NCI-H1694 treated with DMSO at 0.1 percent for 48 hours (cell line): ENCODE measurements at places on chromosomes 2 and 18.
A peak's percentile ranks its signal among the peaks of the same experiment; 100 is the strongest.

DNA sequence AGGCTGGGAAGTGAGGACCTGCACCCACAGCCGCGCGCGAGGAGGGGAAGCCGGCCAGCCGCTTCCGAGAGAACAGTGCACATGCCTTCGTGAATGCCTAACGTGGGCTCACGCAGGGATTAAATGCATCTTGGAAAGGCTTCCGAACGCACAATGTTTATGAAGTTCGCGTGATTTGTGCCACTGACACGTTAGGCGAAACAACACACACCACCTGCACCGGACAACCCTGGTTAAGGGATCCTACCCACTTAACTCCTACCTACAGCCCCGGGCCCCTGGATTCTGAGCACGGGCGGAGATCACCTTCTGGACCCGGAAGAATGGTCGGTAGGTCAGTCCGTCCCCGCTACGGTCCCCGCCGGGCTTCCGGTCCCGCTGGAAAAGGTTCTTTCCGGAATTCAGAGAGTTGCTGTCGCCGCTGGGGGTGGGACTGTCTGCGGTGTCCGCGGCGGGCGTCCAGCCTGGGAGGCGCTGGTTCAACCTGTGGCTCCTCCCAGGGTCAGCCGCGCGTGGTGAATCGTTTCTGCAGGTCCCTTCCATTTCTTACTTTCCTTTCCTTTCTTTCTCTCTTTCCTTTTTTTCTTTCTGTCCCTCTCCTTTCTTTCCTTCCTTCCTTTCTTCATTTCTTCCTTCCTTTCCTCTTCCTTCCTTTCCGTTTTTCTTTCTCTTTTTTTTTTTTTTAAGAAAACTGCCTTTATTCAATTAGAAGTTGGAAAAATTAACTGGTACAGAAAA is at the start of gene MTIF2:
MTIF2 (minus strand) TSS at position 325 of the 738 bp plus-strand sequence. CDS start 5,373 bp downstream, outside the sequence.
- peak; percentile 84 for DNase-seq

DNA sequence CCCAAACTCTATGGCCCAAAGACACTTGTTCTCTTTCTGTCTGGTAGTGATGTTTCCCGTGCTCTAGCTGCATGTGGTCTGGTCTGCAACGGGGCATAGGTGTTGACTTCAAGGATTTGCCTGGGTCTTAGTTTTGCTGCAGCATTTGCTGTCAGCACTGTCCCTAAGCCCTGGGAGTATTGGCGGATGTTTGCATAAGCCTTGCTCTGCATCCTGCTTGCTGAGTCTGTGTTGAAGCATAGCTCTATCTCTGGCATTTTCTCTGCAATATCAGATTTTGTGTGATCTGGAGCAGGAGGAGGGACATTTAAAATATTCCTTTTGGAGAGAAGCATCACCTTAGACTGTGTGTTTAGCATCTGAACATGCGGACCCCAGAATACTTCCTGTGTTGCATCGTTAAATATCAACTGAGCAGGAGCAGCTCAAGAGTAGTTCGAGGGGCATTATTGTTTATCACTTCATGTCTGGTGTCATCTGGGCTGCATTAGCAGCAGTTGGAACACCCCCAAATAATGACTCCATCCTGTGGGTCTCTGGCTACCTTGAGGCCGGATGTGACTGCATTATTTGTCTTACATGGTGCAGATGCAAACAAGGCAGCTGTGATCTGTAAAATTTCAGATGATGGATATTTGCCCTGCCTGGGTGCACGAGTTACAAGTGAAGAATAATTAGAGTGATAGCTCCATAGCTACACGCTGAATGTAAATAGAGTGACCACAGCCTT is 231.7 kb downstream of the TRIB2 start:
- no peak for DNase-seq

DNA sequence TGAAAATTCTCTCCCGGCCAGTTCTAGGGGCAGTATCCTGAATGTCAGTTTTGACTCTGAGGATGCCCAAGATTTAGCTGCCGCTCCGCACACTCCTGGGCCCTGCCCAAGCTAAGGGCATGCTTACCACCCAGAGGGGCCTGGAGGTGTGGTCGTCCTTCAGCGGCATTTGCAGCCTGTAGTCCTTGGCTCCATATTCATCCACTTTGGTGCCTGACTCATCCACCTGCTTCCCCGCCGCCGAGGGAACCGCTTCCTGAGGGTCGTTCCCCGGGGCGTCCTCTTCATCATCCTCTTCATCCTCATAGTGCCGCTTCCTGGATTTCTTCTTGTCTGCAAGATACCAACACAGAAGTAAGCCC is 577 bp downstream of the ERCC3 start:
- no peak for DNase-seq

DNA sequence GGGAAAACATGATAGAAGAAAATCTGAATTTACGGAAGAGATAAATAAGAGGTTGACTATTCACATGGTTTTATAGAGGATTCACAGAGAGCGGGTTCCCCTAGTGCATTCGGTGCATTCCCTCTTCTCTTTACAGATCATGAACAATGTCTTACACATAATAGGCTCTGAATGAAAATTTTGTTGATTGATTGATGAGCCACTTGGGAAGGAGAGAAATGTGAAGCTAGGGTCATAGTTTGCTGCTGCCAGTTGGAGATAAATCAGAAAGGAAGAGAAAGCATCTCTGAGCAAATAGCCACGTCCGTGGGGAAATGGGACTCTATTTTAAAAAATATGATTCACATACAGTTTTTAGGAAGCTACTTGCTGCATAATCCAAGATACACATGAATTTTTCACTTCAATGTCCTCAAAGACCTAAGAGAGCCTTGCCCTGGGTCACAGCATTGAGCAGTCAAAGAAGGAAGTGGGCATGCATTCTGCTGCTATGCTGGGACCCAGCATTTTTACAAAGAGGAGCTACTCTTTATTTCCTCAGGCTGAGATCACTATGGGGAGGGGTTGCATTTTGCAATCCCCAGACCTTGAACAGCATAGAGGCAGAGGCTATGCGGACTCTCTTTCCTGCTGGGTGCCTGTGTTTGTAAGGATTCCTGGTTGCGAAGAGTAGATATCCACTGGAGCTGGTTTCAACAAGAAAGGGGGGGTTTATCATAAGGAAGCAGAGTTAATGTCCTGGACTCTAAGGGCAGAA is 395.3 kb downstream of the TSN start:
- no peak for DNase-seq

DNA sequence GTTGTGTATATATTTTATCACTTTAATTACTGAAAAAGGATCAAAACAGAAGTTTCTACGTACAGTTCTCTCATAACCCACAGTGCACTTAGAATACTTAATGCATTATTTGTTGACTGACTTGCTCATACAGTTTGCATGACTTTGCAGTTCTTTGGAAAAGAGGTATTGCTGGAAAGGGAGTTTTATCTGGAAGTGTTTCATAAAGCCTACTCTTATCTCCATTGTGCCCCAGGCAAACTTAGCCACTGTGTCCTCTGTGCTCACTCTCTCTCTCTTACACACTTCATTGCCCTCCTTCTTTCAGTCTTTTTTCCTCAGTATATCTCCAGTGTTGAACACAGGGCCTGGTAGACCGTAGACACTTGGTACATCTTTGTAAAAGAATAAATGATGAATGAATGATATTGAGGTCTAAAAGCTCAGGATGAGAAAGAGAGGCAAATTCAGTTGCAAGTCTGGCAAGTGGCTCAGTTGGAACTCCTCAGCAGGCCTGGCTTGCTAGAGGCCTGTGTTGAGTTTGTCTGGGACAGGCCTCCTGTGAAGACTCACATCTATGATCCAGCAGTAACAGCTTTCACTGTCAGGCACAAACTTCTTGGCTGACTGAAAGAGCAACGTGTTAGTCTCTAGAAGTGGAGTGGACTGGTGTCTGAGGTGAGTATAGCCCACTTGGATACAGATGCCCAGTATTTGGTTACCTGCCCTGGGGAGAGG is 56.1 kb downstream of the SETBP1 start:
- no peak for DNase-seq

- DNase-seq: no peak
Observed at GRCh38 chr2:209073151-209073550, 350.7 kb upstream of the MAP2 start.

DNA sequence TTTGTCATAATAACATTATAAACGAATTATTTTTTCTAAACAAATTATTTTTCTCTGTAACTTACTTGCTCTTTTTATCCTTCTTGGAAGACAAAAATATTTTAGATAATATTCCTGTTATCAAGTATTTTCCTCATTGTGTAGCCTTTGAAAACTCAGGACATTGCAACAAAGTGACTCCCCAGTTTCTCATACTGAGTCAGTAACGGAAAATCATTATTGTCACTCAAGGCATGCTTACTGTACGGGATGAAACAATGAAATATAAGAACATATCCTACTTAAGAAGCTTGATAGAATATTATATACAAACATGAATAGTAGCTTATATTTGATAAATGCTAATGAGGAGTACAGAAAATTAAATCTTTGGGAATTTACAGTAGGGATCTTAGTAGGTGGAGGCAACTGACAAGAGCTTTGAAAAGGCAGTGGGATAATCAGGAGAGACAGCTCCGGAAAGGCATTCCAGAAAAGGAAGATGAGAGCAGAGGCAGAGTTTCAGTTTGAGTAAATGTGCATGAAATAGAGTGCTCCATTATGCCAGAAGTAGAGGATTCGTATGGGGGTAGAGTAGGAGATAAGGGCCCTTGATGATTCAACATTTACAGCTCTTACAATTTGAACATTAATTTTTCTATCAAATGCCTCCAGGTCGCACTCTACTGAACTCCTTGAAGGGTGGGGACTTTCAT is 14.0 kb upstream of the YES1 start:
- DNase-seq: no peak

GRCh38 chr2:99507937-99508818 is 18.4 kb upstream of the REV1 start:
- DNase-seq: peak; percentile 67

DNA sequence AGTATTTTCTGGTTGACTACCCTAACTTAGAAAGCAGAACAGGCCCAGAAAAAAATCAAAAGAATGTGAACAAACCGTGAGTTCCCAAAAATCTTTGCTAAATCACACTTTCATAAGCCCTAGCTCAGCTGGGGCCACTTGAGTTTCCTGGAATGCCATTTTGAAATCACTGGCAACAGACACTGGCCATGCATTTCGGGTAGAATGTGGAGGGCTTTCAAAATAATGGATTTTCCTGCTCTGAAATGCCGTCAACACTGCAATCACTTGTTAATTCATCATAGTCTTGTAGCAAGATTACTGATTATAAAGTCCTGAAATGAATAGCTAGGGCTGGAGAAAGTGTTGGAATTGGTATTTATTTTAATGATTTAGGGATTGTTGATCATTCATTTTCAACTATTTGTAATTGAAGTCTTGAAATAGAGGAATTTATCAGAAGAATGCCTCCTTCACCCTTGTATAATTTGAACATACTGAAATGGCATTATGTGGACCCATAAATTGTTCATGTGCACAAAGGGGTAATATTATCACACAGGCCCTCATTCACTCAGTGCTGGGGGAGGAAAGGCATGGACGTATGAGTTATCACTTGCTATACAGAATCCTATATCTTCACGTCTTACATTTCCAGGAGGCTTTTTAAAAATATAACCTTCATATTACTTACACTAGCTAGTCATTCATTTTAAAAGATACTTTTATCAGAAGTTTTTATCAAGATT is 134.8 kb downstream of the DTNA start:
- no peak for DNase-seq

DNA sequence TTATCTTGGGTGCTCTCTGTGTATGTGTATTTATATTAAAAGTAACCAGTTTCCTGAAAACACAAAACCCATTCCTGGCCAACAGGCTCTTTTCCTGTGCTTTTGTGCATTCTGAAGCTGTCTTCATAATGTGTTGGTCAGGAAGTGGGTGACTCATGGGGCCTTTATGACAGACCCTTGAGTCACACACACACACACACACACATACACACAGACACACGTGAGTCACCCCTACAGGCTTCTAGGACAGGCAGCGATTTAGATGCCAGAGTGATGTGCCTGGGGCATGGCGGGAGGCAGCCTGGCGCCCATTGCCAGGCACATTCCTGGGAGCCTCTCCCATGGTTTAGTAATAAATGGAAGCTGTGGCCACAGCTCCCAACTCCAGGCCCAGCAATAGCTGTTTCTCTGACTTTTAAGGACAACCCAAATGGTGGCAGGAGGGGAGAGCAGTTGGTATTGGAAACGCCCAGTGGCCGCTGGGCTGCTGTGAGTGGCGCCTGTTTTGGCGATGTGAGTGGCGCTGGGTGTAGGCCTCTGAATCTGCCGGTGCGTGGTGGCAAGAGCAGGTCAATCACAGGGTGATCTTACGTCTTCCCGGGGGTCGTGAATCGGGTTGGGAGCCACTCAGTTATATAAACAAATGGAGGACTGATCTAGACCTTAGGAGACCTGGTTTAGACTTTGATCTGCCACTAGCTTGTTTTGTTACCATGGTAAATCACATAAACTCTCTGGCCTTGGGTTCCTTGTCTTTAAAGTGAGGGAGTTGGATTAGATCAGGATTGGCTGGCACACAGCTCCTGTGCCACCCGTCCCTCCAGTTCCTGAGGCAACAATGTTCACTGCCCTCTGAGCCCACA is 150.7 kb upstream of the DLX2 start:
- no peak for DNase-seq

DNA sequence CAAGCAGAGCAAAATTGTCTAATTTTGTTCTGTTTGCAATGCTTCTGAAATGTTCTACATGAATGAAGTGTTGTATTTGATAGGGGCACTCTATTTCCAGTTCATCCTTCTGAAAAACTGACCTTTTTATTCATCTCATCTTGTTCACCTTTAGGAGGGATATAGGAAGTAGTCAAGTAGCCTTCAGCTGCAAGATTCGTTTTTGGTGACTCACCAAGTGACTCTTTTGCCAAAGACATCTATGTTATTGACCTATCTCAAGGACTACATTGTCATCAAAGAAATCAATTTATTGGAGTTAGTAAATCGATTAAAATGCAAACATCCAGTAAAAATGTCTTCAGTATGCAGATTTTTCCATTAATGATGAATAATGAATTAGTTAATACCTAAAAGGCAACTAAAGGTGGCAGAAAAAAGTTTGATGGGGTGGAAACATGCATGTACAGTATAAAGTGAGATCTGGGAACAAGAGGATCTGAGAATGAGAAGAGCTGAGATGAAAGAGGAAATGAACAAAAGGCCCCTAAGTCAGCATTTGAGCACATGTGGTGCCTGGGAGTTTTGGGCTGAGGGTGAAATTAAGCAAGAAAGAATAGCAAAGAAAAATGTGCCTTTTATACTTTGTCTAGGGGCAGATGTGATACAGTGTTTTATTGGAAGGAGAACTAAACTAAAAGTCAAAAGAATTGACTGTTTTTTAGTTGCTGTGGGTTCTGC is 255.1 kb upstream of the LINC00305 start:
- DNase-seq: no peak

DNA sequence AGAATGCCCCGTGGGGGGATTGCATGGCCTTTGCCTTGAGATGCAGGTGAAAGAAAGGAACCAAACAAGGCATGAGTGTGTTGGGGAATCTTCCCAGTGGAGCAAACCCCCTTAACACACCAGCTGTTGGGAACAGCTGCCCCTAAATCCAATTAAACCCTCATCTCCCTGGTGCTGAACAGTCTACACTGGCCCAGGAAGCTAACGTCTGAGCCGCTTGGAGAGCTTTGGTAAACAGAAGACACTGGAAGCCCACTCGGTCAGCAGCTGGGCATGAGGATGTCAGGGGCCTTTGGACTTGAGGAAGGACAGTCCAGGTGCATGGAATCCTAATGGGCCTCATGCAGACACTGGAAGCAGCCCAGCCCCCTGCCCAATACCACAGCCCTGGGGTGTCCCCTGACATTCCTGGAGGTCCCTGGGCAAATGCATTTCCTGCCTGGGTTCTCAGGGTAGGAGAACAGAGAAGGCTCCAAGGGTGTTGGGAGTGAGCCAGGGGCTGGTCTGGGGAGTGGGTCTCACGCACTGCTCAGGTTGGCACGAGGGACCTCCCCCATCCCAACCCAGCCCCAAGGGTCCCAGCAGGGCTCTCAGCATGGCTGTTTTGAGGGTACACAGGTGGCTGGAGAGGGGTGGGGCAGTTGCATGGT is 37.7 kb downstream of the GBX2 start:
- DNase-seq: no peak
